GM19239 (cell line): ENCODE measurements at places on chromosomes 2 and 18.

DNA sequence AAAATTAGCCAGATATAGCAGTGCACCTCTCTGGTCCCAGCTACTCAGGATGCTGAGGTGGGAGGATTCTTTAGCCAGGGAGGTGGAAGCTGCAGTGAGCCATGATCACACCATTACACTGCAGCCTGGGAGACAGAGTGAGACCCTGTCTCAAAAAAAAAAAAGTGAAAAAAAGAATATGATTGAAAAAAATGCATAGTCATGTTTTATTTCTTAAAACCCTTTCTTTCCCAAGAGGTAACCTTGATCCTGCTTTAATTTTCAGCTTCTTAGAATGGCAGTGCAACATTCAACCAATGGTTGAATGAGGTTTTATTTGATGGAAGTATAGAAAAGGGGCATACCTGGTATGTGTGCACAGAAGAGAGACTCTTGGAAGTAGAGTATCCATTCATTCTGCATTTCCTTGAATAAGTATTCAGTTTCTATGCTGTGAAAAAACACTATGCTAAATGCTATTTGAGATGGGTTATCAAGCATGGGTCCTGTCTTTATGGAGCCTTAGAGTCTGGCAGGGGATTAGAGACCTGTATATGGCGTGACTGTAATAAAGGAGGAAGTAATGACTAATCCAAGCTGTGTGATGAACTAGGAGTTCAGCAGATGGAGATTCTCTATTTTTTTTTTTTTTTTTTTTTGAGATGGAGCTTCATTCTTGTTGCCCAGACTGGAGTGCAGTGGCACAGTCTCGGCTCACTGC, 146.3 kb downstream of the WDSUB1 start:
- DNase-seq, result no peak

- no peak for DNase-seq
Observed at GRCh38 chr18:49276680-49277079, 183.8 kb downstream of the DYM start.

- DNase-seq, result no peak
Observed at GRCh38 chr2:179454443-179455171, 190.0 kb upstream of the SESTD1 start.

DNA sequence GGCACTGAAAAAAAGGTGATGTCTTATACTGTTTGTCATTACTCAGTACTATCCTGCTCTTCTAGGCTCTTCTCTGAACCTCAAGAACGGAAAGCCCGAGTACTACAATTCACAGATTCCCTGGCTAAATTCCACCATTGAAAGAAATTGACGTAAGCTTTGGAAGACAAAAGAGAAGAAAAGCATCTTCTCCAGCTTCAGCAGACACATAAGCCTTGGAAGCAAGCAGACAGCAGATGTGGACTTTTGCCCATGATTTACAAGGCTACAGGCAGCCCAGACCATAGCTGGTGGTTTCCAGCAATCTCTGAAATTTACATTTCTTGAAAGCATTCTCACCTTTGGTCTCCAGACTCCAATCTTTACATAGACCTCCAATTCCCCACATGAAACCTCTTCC, 289.0 kb downstream of the C1D start:
- DNase-seq, result no peak

DNA sequence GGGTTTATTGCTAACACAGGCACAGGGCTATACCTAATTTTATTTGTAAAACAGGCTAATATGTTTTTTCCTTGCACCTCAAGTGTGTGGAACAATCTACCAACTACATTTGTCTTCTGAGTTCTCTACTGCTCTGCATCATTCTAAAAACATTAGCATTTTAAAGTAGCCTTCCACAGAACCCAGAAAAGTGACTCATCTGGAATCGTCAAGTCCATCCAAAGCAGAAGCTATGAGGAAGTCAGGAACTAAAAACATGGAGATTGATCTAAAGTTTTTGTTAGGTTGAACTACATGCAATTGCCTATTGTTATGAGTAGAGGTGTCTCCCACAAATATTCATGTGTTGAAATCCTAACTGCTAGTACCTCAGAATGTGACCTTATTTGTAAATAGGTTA, 70.9 kb downstream of the SUCLG1 start:
- no peak for DNase-seq

- no peak for DNase-seq
Observed at GRCh38 chr18:48702346-48703027, 163.7 kb downstream of the CTIF start.

DNA sequence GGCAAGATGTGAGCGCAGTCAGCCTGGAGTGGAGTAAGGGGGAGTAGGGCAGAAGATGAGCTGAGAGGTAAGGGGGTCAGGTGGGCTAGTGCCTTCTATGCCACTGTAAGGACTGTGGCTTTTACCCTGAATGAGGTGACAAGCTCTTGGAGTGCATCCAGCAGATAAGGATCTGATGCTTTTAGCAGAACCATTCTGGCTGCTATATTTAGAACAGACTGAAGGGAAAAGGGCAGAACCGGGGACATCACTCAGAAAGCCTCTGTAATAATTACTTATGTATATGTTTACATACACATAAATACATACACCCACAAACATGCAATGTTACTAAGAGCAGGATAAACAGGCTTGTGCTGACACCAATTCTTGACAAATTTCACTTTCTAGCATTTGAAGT, 124.8 kb downstream of the DTNB start:
- no peak for DNase-seq

DNA sequence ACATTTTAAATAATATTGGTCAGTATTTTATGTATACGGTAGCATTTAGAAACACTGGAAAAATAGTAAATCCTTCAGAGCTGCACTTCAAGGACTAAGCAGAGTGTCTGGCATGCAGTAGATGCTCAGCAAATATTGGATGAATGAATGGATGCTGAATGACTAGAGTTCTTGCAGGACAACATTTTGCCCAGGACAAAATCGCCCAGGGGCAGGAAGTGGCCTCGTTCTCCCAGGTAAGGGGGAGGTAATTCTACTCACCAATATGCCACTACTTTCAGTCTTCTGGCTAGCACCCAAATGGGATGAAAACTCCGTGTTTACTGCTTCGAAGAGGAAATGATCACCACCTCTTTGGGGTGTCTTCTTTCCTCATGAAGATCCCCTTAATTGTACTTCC, 4.0 kb upstream of the DGUOK start:
- no peak for DNase-seq

GRCh38 chr18:23424616-23425015, 28.5 kb upstream of the RIOK3 start:
- DNase-seq, result no peak

DNA sequence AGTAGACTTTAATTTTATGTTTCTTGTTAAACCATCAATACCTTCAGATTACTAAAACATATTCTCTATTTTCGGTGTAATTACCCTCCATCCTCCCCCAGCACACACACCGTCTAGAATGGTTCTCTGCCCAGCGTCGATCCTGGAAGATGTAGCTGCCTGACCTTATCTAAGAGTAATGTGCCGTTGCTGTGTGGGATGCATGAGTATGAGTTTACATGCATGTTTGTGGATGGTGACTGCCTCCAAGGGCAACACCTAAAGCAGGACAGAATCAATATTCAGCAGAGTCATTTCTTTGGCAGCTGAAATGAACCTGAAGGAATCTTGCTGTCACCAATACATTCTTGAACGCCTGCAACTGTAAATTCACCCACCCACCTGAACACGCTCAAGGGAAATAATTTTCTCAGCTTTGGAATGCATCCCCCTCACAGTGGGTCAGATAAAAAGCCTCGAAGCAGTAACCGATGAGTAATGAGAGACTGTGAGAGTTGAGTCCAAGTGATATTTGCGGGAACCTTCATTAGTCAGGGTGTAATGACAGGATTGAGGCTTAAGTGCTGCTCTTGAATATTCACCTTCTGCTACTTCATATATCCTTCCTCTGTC, 155.8 kb upstream of the RND3 start:
- no peak for DNase-seq

DNA sequence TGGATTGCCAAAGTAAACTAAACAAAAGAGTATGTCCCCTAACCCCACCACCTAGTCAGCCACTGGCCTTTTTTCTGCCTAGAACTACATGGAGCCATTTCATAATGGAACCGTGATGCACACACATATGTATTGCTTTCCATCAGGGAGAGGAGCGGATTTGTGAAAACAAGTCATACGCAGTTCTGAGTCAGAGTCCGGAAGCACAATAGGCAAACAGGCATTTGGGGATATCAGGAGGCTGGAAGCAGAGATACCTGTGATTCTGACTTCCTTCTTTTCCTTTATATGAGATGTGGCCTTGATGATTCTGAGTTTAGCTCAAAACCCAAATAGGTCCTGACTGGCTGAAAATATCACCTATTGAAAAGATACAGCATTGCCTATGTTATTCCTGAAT, 93.5 kb downstream of the TMEM163 start:
- DNase-seq, result no peak

DNA sequence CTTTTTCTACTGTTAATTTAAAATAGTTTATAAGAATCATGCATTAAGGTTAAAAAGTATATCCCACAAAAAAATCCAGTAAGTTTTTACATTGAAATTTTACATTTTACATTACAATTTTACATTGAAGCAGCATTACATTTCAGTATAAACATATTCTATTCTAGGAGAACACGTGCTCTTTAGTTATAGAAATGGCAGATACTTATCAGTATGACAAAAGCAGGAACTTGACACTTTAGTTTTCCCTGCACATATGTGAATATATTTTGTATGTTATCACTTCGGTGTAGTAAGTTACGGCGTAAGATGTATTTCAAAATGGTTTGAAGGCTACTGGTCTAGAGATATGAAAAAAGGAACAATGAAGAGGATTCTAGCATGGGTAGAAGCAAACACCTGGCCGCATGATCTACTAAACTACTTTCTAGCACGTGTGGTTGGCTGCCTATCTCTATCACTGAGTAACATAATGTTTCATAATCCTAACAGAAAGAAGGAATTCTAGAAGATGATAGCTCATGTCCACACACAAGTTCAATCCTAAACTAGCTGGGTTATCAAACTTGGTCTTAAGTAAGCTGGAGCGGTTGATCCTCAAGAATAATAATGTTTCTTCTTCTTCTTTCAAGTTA, 5.4 kb downstream of the IMMT start:
- DNase-seq, result no peak
